ENCODE measurements at places on chromosomes 4 and X.
A peak's percentile ranks its signal among the peaks of the same experiment; 100 is the strongest.

DNA sequence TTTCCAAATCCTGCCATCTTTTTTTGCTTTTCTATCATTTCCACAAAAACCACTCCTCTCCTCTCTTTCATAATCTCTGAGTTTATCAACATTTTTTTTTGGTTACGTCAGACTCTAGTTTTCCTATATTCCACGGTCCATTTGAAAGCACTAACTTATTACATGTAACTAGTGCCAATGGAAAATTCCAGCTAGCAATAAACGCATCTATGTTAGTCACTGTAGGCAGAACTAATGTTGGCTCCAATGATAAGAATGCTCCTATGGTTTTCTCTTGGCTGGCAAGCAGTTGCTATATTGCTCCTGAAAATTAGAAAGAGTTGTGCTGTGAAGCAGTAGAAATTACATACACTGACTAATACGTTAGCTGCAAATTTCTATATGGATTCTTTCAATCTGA is 634.6 kb upstream of the FTHL17 start:
- no peak for DNase-seq

DNA sequence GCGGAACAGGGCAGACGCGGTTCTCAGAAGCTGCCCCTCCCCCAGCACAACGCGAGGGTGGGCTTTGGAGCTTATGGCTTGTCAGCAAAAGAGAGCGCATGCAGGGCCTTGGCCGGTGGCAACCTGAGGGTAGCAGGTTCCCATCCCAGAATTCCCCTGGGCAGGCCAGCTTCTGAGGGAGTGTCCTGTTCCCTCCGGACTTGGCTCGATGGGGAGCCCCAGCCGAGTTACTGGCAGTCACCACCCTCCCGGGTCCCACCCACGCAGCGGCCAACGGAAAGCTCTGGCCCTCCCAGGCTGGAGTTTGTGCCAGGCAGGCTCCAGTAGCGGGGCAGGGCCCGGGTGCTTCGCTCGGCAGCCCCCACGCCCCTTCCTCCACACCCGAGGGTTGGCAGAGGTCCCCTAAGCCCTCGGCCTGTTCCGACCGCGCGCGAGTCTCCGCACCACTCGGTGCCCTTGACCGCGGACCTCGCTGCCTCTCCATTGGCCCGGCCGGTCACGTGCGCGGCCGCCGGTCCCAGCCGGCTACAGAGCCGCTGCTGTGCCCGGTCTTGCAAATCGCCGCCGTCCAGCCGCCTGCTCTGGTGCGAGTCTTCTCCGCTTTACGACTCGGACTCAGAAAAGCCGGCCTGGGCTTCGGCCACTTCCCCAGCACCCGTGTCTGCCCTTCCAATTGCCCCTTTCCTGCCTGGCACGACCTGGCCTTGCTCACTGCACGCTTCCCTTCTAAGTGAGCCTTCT is 20.9 kb upstream of the MTM1 start:
- DNase-seq: peak; percentile 59

DNA sequence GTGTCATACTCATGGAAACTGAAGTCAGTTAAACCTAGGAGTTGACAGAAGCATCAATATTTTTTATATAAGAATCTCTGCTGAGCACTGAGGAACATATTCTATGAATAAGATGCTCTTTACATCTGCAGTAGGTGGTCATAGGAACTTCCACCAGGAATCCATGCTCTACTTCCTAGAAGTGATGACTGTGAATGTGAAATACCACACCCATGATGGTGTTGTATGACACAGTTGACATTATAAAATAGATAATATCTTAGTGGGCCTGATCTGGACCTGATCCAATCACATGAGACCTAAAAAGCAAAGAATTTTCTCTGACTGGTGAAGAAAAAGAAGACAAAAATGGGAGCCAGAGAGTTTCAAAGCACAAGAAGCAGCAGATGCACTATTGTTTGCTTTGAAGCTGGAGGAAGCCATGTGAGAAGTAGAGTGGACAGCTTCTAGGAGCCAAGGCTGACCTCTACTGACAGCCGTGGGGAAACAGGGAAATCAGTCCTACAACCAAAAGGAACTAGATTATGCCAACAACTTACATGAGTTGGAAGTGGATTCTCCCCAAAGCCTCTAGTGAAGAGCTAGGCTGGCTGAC is 68.6 kb upstream of the HS3ST1 start:
- DNase-seq: no peak

DNA sequence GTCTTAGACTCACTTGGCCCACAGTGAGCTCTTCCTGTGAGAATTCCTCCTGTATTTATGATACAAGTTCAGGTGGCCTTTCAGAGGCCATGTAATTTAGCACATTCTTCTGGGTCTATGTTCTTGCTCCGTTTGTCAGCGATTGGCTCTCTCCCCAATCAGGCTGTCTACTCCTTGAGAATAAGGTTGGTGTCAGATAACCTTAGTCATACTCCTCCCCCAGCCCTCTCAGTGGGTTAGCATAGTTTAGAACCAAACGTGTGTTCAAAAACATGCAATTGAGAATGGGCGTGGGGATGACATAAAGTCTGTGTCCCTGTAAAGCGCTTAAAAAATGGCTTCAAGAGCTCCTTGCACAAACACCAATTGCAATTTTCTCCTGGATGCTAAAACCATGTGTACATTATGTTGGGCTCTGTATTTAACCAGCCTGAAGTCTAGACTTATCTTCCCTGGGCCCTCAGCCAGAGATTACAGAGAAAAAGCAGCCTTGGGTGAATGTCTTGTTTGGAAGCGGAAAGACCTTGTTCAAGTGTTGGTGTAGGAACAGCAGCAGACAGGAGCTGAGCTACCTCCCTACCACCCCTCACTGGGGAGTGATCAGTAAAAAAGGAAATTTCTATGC is 9.9 kb upstream of the CT47C1 start:
- DNase-seq: no peak

GRCh38 chr4:142405695-142406498 is 440.2 kb downstream of the INPP4B start:
- DNase-seq: peak; percentile 11

DNA sequence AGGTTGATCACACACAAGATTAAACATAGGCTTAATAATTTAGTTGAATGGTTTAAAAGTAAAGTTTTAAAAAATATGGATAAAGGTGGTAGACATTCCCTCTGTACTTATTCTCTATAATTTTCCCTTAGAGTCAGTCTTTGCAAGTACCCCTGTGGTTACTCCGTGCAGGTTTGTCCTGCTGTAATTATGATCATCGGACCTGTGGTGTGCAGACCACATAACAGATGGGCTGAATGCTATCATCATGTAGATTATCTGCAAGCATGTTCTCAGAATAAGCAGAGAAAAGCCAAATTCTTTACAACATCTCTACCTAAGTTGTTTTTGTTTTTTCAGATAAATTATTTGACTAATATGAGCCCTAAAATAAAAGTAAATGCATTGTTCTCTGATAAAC is 146.8 kb downstream of the FSTL5 start:
- DNase-seq: no peak

DNA sequence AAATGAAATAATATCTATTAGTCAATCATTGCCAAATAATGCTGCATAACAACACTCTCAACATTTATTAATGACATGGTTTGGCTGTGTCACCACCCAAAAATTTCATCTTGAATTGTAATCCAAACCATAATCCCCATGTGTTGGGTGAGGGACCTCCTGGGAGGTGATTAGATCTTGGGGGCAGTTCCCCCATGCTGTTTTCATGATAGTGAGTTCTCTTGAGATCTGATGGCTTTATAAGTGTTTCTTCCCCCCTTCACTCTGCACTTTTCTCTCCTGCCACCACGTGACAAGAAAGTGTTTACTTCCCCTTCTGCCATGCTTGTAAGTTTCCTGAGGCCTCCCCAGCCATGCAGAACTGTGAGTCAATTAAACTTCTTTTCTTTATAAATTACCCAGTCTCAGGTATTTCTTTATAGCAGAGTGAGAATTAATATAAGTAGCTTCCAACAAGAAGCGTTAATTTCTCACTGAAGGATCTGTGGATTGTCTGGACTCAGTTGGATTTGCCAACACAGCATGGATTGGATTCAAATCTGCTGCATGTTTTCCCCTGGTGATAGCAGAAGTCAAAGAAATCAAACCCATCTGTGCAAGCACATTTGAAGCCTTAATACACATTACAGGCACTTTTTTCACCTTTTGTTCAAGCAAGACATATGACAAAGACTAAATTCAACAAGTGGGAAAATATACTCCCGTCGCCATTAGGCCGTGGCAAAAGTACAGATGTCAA is 216.6 kb downstream of the PDGFC start:
- no peak for DNase-seq

- DNase-seq: no peak
Measured at GRCh38 chrX:2324151-2324550, 176.6 kb downstream of the DHRSX start.

DNA sequence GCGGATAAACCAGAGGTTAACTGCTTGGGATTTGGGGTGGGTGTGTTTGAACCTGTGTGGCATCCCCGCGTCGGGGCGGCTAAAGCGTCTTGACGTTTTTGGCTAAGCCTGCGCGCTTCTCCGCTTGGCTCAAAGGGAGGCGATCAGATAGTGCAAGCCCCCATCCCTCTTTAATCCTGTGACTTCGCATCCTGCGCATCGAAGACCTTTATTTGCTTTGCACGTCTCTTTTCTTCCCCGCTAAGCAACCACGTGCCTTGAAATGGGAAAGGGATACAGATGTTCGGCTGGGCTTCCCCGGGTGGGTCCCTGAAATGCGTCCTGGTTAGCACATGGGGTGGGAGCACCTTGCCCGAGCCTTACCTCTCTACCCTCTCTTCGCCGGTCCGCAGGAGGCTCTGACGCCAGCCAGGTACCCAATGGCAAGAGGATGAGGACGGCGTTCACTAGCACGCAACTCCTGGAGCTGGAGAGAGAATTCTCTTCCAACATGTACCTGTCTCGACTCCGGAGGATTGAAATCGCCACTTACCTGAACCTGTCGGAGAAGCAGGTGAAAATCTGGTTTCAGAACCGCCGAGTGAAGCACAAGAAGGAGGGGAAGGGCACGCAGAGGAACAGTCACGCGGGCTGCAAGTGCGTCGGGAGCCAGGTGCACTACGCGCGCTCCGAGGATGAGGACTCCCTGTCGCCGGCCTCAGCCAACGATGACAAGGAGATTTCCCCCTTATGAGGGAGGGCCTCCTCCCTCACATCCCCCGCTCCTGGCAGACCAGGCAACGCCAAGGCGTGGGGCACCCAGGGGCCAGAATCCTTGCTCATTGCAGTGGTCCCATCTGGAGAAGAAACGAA is 1.5 kb downstream of the GSX2 start:
- DNase-seq: peak; percentile 33

- no peak for DNase-seq
Measured at GRCh38 chr4:7199771-7200441, 7.6 kb downstream of the SORCS2 start.

DNA sequence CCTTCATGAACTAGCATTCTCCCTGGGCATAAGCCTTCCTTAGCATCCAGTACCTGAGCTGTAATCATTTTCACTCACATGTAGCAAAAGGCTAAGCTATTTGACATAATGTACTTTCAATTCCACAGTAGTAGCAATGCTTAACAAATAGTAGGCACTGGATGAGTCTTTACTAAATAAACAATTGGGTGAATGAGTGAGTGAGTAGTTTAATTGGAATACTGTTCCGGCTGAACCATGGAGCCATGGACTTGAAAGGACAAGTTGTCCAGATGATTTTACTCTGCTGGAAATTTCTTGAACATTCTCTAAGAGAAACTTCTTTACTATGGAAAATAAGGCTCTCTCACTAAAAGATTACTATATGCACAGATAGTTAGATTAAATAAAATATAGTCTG is 159.3 kb downstream of the FAM47B start:
- no peak for DNase-seq

DNA sequence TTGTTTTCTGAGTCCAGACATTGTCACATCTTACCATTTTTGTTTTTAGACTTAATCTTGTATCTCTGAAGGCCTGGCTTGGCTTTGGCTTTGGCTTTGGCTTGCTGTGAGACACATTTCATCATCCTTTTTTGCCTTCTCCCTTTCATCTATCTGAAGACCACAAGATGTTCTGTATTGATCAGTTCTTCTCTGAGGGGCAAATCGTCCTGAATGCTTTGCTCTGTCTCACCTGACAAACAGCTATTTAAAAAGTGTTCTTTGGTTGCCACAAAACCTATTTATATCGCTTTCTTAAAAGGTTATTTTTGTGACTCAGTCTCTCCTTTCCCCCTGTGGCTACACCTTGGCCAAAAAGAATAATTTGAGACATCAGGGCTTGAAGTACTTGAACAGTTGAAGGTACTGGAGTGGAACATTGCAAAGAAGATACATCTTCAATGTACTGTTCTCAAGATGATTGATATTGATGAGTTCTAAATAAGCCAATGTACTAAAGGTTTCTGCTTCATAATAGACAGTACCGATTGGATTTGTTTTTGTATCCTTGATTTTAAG is 80.7 kb downstream of the ALG13 start:
- DNase-seq: no peak

DNA sequence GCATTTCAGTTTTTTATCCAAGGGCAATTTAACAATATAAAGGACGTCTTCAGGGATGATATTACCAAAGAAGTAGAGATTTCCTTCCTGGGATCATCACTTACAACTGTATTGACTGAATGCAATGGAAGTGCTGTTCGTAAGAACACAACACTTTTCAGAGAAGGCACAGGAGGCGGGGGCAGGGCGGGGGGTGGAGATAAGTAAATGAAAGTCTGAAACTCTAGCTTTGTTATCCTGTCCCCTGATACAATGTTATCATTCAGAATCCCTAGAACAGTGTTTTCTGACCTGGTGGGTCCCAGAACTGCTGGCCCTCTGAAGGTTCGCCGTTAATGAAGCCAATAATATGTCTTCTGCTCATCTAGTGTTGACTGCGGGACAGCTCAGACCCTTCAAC is 124.6 kb downstream of the NSUN7 start:
- no peak for DNase-seq

- no peak for DNase-seq
Measured at GRCh38 chrX:2751291-2751690, 549 bp upstream of the XG start.

DNA sequence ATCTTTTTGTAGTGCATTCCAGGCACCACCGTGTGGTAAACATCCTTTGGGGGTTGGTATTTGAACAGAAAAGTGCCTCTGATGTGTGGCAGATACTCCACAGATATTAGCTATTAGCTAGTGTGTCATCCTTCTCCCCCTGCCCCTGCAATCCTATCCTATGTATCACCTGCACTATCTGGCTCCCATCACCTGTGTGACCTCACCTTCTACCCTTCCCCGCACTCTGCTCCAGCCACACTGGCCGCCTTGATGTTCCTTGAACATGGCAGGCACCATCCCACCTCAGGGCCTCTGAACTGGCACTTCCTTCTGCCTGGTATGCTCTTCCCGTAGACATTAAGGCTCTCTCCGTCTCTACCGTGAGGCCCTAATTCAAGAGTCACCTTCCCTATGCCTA is 3.7 kb downstream of the ELK1 start:
- DNase-seq: no peak

GRCh38 chr4:7784131-7784870 is 155.4 kb downstream of the AFAP1 start:
- DNase-seq: no peak

GRCh38 chr4:124711471-124712371 is 811 bp downstream of the ANKRD50 start:
- peak; percentile 83 for DNase-seq

- DNase-seq: no peak
Measured at GRCh38 chrX:31255310-31256033, 183.6 kb upstream of the FTHL17 start.

- DNase-seq: no peak
Measured at GRCh38 chr4:131137196-131137595, 2011.9 kb upstream of the PCDH10 start.

GRCh38 chr4:24076811-24077210 is 187.0 kb upstream of the PPARGC1A start:
- no peak for DNase-seq

GRCh38 chr4:25797136-25797535 is 65.7 kb downstream of the SEL1L3 start:
- DNase-seq: no peak
